Epithelial cell of proximal tubule (primary cell): ENCODE measurements at places on chromosomes 7 and 10. TPM values are rescaled to one million over a fixed set of nuclear protein-coding genes. Genes with fewer than 3 reads are reported as not detected.

Gene RSBN1L
- 7.6 and 13.0 TPM in 2 replicates for total RNA-seq

Gene PRF1
- not detected in 2 replicates for total RNA-seq

Gene DKK1
- 3.2 and 39.9 TPM in 2 replicates for total RNA-seq

Gene AKR1D1
- not detected in 2 replicates for total RNA-seq

Gene TEX47
- total RNA-seq, result not detected in 2 replicates

Gene CDC14C
- total RNA-seq, result 0.06 TPM in 1 of 2 replicates, not detected in the other

Gene MNX1
- 2.1 and 4.6 TPM in 2 replicates for total RNA-seq

Gene ACTR3C
- 5.5 and 22.1 TPM in 2 replicates for total RNA-seq

Gene SLC13A1
- not detected in 2 replicates for total RNA-seq

Gene NUTM2E
- 0.22 TPM in 1 of 2 replicates, not detected in the other for total RNA-seq

Gene IFIT1
- 2.0 and 3.4 TPM in 2 replicates for total RNA-seq

Gene PPP1R17
- total RNA-seq, result not detected in 2 replicates

Gene NODAL
- total RNA-seq, result not detected in 2 replicates

Gene RFC2
- 49.6 and 85.6 TPM in 2 replicates for total RNA-seq

Gene LAMB4
- 0.46 and 3.7 TPM in 2 replicates for total RNA-seq

Gene RADIL
- 1.2 and 2.4 TPM in 2 replicates for total RNA-seq

Gene CYP3A5
- total RNA-seq, result 0.75 TPM in 1 of 2 replicates, not detected in the other

Gene CCDC7
- 1.3 and 4.1 TPM in 2 replicates for total RNA-seq

Gene KCP
- 0.51 and 5.2 TPM in 2 replicates for total RNA-seq

Gene PIK3CG
- total RNA-seq, result 0.23 and 0.36 TPM in 2 replicates

Gene PRKG1
- total RNA-seq, result 0.14 and 0.17 TPM in 2 replicates

Gene LRRC27
- total RNA-seq, result 3.1 and 5.8 TPM in 2 replicates

Gene COL28A1
- total RNA-seq, result 0.36 and 0.40 TPM in 2 replicates

Gene TUBB8
- total RNA-seq, result 0.29 and 2.1 TPM in 2 replicates

Gene SFMBT2
- total RNA-seq, result 1.2 and 2.4 TPM in 2 replicates

Gene VPS41
- 22.1 and 22.7 TPM in 2 replicates for total RNA-seq

Gene TMEM26
- 0.07 and 0.23 TPM in 2 replicates for total RNA-seq

Gene PNLIPRP2
- not detected in 2 replicates for total RNA-seq

Gene CFTR
- 0.29 and 0.98 TPM in 2 replicates for total RNA-seq

Gene DHX32
- 29.6 and 38.8 TPM in 2 replicates for total RNA-seq

Gene GLUD1
- 145 and 155 TPM in 2 replicates for total RNA-seq

Gene LRRC4
- total RNA-seq, result 1.1 and 1.3 TPM in 2 replicates

Gene BTBD16
- total RNA-seq, result 0.51 and 1.3 TPM in 2 replicates

Gene AUTS2
- total RNA-seq, result 7.3 and 10.0 TPM in 2 replicates

Gene GPER1
- 0.72 and 0.81 TPM in 2 replicates for total RNA-seq

Gene COL17A1
- total RNA-seq, result 1.7 and 2.3 TPM in 2 replicates

Gene FLNC
- total RNA-seq, result 149 and 173 TPM in 2 replicates

Gene SFRP5
- not detected in 2 replicates for total RNA-seq

Gene NPC1L1
- total RNA-seq, result 0.23 and 0.94 TPM in 2 replicates

Gene HILPDA
- 21.6 and 33.7 TPM in 2 replicates for total RNA-seq

Gene SPDYE6
- total RNA-seq, result not detected in 2 replicates

Gene TMEM130
- 0.65 and 2.4 TPM in 2 replicates for total RNA-seq

Gene SLC25A28
- total RNA-seq, result 3.1 and 8.3 TPM in 2 replicates

Gene TCAF2
- total RNA-seq, result 0.07 and 2.3 TPM in 2 replicates

Gene CAV2
- total RNA-seq, result 81.7 and 94.1 TPM in 2 replicates

Gene HTRA1
- 19.8 and 35.7 TPM in 2 replicates for total RNA-seq

Gene ZP3
- total RNA-seq, result 0.87 and 4.7 TPM in 2 replicates
